ENCODE measurements at places on chromosomes 1 and 21.

DNA sequence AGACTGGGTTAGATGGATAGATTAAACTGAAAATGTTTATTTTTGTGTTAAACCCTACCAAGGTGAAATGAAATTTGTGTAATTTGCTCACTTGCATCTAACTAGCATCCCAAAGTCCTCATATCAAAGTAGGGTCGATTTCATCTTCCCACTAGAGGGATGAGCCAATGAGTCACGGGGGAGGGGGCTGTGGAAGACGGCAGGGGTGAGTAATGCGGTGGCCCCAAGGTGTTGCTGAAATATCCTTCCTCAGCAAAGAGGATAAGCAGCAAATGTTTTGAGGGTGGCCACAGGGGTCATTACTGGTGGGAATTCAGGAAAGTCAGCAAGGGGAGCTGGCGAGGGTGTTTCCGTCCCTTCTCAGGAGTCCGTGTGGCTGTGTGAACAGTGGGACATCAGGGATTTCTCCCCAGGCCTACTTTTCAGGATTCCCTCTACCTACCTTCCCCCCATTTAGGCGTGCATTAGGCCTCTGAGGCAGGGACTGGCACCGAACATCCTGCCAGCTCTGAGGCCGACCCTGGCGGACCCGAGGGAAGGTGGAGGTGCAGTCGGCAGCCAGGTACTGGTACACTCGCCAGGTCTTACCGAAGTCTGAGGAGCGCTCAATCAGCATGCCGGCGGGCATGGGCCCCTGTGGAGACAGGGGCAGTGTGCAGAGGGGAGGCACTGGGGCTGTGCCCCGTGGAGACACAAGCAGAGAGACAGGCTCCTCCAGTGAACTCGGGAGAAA, 18.1 kb downstream of the LAMB3 start:
- DNase-seq, result no peak

DNA sequence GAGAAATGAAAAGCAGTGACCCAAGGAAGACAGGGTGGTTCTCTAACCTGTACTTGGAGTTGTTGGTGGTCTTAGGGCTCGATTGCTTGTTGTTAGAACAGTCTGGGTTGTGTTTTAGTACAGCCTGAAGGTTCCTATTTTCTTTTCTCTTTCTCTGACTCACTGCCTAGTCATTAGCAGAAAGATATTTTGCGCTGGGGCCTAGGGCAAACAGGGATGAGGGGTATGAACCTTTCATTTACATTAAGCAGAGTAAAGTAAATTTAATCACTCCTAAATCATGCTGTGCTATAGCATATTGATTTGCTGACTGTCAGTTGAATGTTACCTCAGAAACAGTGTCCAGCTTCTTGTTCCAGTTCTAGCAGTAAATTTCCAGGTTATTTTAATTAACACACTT, 197.2 kb downstream of the RWDD3 start:
- DNase-seq, result no peak

- no peak for DNase-seq
Observed at GRCh38 chr1:200530623-200531261, 89.8 kb downstream of the KIF14 start.

- DNase-seq, result no peak
Observed at GRCh38 chr1:111199329-111199728, 1.1 kb downstream of the DENND2D start.

DNA sequence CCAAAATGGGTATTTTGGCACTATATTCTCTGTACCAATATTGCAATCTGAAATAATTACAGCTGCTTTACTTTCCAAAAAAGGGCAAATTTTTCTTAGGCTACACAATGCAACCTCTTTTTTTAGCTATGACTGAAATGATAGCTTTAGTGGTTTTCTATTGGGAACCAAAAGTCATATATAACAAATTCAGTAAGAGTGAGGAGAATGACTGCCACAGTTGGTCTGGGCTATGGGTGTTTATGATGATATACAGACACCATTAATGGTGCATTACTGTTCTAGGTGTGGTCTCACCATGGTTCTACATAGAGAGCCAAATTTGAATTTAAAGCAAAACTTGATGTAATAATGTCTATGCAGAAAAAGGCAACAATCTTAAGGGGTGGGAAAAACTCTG, 72.3 kb upstream of the PTBP2 start:
- DNase-seq, result no peak

Measured in MV-4-11 (cell line).